ENCODE measurements at places on chromosomes 16 and 17. TPM values are rescaled to one million over a fixed set of nuclear protein-coding genes. Genes with fewer than 3 reads are reported as not detected.

DOC2A gene
- total RNA-seq = 0.11 TPM

ITGA3 gene
- 12.5 TPM for total RNA-seq

DNA sequence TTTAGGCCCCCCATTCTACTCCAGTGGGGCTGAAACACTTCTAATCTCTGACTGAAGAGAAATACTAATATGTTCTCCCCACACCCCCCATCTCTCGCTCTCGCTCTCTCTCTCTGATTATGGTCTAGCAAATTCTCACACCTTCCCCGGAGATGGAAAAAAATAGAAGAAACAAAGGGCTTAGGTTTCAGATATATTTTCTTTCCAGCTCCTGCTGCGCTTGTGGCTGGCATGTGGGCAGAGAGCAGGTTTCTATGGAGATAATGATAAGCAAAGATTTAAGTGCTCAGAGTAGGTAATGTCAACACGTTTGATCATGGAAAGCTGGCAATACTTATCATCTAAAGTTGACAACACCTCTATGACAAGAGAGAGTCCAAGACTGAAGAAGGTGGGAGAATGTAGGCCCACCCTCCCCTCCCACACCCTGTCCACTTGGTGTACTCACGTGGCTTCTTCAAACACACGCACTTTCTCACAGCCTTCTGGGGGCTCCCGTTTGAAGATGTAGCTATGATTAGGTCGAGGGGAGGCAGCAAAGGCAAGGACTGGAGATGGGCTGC is 8.0 kb upstream of the SLC35B1 start:
- no peak for DNase-seq
- no peaks in the 10 kb centered on the region for H3K27me3 ChIP-seq
- H3K27ac ChIP-seq = no peak overlapping the region
- no peak overlapping the region for H3K4me3 ChIP-seq
- peaks cover 18% of the 10 kb centered on the region for H3K36me3 ChIP-seq

DNA sequence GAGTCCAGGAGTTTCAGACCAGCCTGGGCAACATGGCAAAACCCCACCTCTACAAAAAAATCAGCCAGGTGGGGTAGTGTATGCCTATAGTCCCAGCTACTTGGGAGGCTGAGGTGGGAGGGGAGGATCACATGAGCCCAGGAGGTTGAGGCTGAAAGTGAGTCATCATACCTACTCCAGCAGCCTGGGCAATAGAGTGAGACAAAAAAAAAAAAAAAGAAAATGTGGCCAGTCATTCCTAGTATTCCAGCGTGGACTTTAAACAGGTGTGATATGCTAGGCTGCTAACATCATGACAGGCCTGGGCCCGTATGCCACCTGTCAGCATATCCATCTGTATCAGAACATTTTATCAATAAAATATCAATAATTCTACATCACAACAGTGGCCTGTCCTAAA is 143.3 kb downstream of the AATF start:
- H3K4me1 ChIP-seq = peaks cover 9% of the 10 kb centered on the region
- H3K36me3 ChIP-seq = peaks cover 26% of the 10 kb centered on the region
- H3K27me3 ChIP-seq = no peaks in the 10 kb centered on the region
- DNase-seq = no peak
- no peak overlapping the region for H3K27ac ChIP-seq
